ENCODE measurements at places on chromosomes 5 and 9.

GRCh38 chr9:111052791-111053190 lies 14.5 kb upstream of the LPAR1 start:
- no peak for DNase-seq

DNA sequence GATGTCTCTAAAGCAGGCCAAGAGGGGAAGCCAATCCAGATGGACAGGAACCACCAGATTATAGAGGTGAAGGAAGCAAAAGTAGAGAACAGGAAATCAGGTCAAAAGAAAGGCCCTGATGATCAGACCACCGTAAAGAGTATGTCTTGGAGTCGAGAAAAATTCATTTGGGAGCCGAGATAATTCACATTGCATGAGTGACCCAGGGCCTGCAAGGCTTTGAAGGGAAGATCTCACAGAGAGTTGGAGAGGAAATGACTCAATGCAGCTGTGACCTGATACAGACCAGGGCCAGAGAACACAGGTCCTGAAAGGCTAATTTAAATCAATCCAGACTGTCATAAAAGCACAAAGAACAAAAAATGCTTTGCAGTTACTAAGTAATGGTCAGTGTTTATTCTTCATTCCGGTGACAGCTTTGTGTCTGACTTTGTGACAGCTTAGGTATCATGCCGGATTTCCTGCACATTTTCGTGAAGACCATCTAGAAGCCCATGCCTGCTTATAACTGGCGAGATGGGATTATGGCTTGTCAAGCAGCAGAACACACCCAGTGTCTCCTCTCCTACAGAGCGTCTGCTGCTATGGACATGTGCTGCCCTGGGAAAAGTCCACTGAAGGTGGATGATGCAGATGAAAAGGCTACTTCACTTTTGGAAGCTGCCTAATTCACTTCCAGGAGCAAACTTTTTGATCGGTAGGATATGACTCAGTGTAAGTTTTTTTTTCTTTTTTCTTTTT lies 5.8 kb upstream of the ACTBL2 start:
- peak; percentile 14 for DNase-seq

DNA sequence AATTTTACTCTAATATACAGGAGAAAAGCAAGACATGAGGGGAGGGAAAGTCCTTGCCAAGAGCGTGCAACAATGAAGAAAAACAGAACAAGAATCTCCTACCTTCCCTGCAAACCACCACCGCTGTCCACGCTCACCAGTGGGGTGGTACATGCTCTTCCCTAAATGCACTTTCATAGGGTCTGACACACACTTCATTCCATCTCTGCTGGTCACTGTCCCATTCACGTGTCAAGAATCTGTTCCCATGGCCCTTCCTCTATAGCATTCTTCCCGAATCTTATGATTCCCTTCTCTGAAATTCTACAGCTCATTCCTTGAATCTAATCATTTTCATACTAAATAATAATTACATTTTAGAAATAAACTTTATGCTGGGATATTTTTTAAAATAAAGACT lies 11.4 kb upstream of the DNAH5 start:
- DNase-seq = no peak

GRCh38 chr5:176851871-176852658 lies 41.7 kb downstream of the UNC5A start:
- no peak for DNase-seq

- peak; percentile 84 for DNase-seq
Observed at GRCh38 chr5:80234116-80234948, 21.5 kb downstream of the SERINC5 start.

DNA sequence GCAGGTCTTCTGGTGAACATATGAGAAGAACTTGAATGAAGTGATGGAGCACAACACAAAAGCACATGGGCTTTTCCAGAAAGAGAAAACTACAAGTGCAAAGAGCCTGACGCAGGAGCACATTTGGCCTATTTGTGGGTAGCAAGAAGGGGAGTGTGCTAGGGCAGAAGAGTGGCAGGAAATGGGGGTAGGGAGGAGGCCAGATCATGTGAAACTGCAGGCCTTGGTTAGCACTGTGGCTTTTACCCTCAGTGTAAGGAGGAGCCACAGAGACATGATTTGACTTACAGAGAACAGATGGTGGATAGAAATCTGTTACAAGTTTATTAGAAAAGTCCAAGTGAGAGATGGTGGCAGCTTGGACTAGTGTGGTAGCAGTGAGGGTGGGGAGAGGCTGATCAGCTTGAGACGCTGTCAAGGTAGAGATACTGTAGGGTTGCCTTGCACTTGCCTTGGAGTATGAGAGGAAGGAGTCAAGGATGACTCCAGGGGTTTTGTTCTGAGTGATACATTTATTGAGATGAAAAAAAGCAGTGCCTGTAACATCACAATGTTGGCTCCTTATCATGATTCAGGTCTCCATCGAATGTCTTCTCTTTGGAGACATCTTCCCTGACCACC lies 126.7 kb downstream of the PPP2R2B start:
- DNase-seq = peak; percentile 3

- DNase-seq = peak; percentile 3
Observed at GRCh38 chr9:95124582-95125367, 192.7 kb downstream of the FANCC start.

DNA sequence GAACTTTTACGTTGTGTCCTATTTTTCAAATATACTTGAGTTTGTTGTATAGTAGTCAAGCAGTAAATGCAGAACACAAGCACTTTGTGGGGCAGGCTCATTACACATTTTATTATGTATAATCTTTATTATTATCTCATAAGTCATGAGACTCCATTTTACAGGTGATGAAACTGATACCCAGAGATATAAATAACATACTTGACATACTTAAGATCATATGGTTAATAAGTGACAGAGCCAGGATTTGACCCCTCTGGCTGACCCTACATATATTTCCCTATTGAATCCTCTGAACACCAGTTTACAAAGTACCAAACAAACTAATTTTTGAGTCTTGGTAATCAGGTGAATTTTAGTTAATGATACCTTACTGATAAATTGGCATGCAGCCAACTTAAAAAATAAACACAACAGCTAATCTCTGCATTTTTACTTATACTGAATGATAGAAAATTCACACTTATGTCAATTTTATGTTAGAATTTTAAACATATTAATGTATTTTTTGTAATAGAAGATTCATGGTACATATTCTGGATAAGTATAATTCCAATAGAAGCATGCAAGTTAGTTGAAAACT lies 305.0 kb upstream of the MEF2C start:
- no peak for DNase-seq

All from hematopoietic multipotent progenitor cell treated with erythropoietin and hydrocortisone succinate and interleukin-3 and kit ligand, for 8 days (in vitro differentiated cells).